ENCODE measurements at places on chromosomes 11 and 22.

- no peak for DNase-seq
Observed at GRCh38 chr11:109422870-109423465, 978 bp downstream of the C11orf87 start.

GRCh38 chr11:57746920-57747319, 4.7 kb downstream of the BTBD18 start:
- DNase-seq, result no peak

DNA sequence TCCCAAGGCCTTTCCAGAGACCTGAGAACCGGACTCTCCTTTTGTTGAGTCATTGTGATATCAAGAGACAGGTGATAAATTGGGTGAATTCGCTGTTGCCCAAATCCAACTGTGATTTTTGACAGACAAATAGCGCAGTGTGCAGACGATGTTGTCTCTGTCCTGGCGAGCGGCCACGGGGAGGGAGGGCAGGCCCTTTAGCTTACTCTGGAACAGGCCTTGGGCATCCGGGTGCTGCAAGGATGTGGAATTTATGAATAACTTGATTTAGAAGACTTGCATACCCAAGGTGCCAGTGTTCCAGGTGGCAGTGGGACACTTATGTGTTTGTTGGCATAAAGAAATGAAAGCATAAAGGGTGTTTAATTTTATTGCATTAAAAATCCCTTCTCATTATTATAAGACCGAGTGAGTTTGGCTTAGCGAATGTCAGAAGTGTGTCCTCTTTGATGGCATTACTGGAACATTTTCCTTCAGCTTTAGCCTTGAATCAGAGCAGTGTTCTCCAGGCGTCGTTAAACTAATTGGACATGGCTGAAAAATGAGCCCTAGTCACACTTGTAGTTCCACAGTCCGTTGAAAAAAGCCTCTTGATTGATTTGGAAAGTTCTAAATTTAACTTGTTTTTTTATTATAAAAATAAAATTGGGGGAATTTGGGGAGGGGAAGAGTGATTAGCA, 9.4 kb downstream of the LDLRAD3 start:
- peak; percentile 58 for DNase-seq

GRCh38 chr22:24355574-24355973, 71.8 kb upstream of the ADORA2A start:
- no peak for DNase-seq

- DNase-seq, result peak; percentile 17
Observed at GRCh38 chr11:66112601-66113499, 42.8 kb downstream of the PACS1 start.

GRCh38 chr22:44737406-44738346, 14.7 kb upstream of the ARHGAP8 start:
- no peak for DNase-seq

Measured in NCI-H446 (cell line).